Lung (tissue), 17 donors: ENCODE measurements at places on chromosomes 11 and 22. TPM values are rescaled to one million over a fixed set of nuclear protein-coding genes. Genes with fewer than 3 reads are reported as not detected.

Gene RAG2
- total RNA-seq: not detected

Gene CHRNA10
- total RNA-seq: 0.71 TPM

Gene OR51B4
- total RNA-seq: 1.9 TPM

- H3K4me1 ChIP-seq: no peaks in the 10 kb centered on the region
- no peak for DNase-seq
- H3K27ac ChIP-seq: no peak overlapping the region
- H3K4me3 ChIP-seq: no peak overlapping the region
These were observed 28.4 kb downstream of the RELT start for GRCh38 chr11:73404506-73405145.

DNA sequence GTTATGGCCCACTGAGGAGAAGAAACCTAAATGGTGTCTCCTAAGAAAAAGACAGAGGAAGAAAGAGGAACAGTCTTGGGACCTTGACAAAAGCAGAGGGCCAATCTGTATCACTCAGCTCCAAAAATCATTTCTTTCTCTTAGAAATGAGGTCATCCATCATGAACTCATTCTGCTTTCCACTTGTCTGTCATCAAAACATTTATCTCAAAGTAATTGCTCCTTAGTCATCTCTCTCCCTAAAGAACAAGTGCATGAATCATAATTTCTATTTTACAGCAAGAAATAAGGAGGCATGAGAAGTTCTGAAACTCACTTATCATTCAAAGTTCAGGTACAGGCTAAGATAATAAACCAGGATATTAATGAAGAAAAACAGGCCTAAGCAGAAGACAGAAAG, 375.6 kb downstream of the KCNA4 start:
- no peak overlapping the region for H3K4me3 ChIP-seq
- no peaks in the 10 kb centered on the region for H3K27me3 ChIP-seq

GRCh38 chr22:27719535-27720227, 81.9 kb downstream of the MN1 start:
- no peak overlapping the region for H3K4me3 ChIP-seq
- no peaks in the 10 kb centered on the region for H3K36me3 ChIP-seq
- no peaks in the 10 kb centered on the region for H3K27me3 ChIP-seq
- no peak overlapping the region for H3K27ac ChIP-seq
- no peak for DNase-seq

GRCh38 chr22:25453557-25453956, 110.9 kb upstream of the GRK3 start:
- H3K36me3 ChIP-seq: peaks cover 5% of the 10 kb centered on the region
- H3K4me1 ChIP-seq: no peaks in the 10 kb centered on the region
- H3K27ac ChIP-seq: no peak overlapping the region
- DNase-seq: no peak
- H3K27me3 ChIP-seq: no peaks in the 10 kb centered on the region

- no peak overlapping the region for H3K4me3 ChIP-seq
- DNase-seq: no peak
- H3K27me3 ChIP-seq: no peaks in the 10 kb centered on the region
- no peaks in the 10 kb centered on the region for H3K4me1 ChIP-seq
These were observed 2.8 kb upstream of the JHY start for GRCh38 chr11:122879785-122880184.
